ENCODE measurements at places on chromosomes 1 and 21. TPM values are rescaled to one million over a fixed set of nuclear protein-coding genes. Genes with fewer than 3 reads are reported as not detected.

DDR2 gene
- 1.8 TPM for total RNA-seq

GRCh38 chr1:33370301-33370700 is 49.4 kb upstream of the A3GALT2 start:
- peaks cover 6% of the 10 kb centered on the region for H3K4me1 ChIP-seq
- no peaks in the 10 kb centered on the region for H3K36me3 ChIP-seq
- no peak overlapping the region for H3K27ac ChIP-seq
- H3K4me3 ChIP-seq, result no peak overlapping the region

DNA sequence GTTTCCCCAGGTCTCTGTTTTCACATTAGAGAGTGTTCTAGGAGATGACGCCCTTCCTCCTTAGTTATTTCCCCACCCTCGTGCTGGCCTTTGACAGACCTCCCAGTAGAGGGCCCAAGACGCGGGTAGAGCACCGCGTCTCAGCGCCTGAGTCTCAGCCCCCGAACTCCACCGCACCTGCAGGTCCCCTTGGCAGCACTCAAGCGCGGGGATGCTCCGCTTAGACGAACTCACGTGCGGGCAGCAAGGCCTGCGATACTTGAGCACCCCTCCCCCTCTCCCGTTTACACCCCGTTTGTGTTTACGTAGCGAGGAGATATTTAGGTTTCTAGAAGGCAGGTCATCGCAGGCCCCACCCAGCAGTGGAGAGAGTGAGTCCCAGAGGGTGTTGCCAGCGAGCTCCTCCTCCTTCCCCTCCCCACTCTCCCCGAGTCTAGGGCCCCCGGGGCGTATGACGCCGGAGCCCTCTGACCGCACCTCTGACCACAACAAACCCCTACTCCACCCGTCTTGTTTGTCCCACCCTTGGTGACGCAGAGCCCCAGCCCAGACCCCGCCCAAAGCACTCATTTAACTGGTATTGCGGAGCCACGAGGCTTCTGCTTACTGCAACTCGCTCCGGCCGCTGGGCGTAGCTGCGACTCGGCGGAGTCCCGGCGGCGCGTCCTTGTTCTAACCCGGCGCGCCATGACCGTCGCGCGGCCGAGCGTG is at the start of gene CD55:
TSS of gene CD55 (plus strand) at position 600 of the 711 bp plus-strand sequence. CDS start at position 688, 88 bp downstream.
- peaks cover 13% of the 10 kb centered on the region for H3K4me1 ChIP-seq
- peak; percentile 98 for DNase-seq
- H3K27ac ChIP-seq, result peak within 1 kb of the TSS; percentile 93
- no peaks in the 10 kb centered on the region for H3K27me3 ChIP-seq
- peak within 1 kb of the TSS; percentile 91 for H3K4me3 ChIP-seq

TNFRSF18 gene
- total RNA-seq, result 54.7 TPM

DNA sequence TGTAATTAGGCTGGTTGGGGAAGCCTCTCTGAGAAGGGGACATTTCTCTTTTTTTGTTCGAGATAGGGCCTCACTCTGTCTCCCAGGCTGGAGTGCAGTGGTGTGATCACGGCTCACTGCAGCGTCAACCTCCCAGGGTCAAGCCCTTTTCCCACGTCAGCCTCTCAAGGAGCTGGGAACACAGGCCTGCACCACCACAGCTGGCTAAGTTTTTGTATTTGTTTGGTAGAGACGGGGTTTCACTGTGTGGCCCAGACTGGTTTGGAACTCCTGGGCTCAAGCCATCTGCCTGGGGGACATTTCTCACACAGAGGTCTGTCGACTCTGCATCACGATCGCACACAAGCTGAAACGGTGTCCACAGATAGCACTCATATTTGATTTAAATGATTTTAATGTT is 39.7 kb downstream of the HUNK start:
- no peak overlapping the region for H3K4me3 ChIP-seq
- H3K27me3 ChIP-seq, result peaks cover 2% of the 10 kb centered on the region
- H3K27ac ChIP-seq, result no peak overlapping the region
- H3K4me1 ChIP-seq, result no peaks in the 10 kb centered on the region
